Neural crest cell (in vitro differentiated cells): ENCODE measurements at places on chromosomes 2 and 18. TPM values are rescaled to one million over a fixed set of nuclear protein-coding genes. Genes with fewer than 3 reads are reported as not detected.

- H3K36me3 ChIP-seq = no peaks in the 10 kb centered on the region
- peaks cover 11% of the 10 kb centered on the region for H3K4me1 ChIP-seq
- no peak overlapping the region for H3K27ac ChIP-seq
Observed at GRCh38 chr18:36572135-36572856, 256.5 kb downstream of the TPGS2 start.

DNA sequence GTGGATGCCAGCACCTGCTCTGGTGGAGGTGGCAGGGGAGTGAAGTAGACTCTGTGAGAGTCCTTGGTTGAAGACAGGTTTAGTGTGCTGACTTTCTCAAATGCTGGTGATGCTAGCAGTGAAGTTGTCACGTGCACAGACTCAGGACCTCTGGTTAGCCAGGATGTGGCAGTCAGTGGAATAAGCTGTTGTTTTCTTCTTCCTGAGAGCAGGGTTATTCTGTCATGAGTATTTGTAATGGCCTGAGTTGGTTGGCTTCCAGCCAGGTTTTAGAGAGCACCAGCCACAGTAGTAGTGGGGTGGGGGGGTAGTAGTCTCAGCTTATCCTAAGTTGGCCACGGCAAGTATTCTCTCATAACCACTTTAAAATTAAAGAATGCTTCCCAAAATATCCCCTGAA, 238.5 kb upstream of the FBXO11 start:
- no peak overlapping the region for H3K4me3 ChIP-seq
- H3K27ac ChIP-seq = peak overlapping the region; percentile 54
- H3K36me3 ChIP-seq = no peaks in the 10 kb centered on the region
- H3K27me3 ChIP-seq = no peaks in the 10 kb centered on the region

DNA sequence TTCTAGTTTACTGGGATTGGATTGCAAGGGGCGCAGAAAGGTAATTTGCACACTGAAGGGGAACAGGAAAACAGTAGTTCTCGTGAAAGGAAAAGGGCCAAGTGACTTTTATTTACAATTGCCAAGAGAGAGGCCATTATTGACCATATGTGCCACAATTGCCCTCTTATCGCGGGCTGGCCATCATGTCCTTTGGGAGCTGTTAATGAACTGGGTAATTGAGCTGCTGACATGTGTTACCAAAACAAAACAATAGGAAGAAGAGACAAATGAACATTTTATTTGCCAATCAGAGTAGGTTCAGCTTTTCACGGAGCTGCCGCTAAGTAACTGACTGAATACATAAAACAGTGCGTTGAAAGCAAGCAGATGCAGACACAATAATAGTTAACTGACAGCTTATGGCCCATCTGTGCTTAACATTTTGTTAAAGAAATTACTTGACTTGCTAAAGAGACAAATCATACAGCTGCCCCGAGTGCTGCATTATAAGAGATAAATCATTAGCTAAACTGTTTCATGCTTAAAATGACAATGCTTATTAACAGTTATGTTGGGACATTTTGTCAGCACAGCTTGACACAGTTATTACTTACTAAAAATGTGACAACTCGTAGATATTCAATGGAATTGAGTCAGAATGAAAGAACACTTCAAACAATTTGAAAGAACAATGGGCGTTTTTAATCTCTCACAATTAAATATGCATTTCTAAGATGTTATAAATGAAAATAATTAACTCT, 57.5 kb downstream of the PAX3 start:
- no peak for DNase-seq
- H3K4me1 ChIP-seq = peaks cover 61% of the 10 kb centered on the region
- H3K36me3 ChIP-seq = peaks cover 10% of the 10 kb centered on the region

- H3K27ac ChIP-seq = no peak overlapping the region
- H3K36me3 ChIP-seq = no peaks in the 10 kb centered on the region
Observed at GRCh38 chr2:215615803-215616174, 179.9 kb upstream of the FN1 start.

DNA sequence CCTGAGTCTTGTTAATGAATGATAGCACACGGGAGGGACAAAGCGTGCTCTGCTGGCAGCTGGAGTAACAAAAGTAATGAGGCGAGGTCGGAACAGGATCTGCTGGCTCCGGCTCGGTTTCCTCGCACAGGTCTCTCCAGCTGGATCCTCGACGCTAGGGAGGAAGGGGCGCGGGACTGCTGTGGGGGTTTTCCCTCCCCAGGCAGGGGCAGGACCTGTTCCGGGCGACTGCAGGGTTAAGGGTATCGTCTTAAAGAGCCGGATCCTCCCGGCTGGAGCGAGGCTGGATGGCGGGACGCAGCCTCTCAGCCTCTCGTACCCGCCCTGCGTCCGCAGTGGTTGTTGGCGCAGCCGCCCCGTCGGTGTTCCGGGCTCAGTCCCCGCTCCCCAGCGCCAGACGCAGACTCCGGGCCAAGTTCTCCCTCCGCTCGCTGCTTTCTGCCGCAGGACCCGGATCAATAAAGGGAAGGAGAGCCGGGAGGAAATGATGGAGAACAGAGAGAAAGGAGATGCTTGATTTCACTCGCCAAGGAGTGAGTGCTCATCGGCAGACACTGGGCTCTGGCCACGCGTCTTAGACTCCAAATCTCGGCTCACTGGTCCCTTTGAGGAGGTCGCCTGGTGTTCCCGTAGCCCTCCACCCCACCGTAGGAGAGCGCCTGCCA, 1.1 kb upstream of the LIPG start:
- peak overlapping the region; percentile 98 for H3K27ac ChIP-seq
- peak overlapping the region; percentile 96 for H3K4me3 ChIP-seq
- no peaks in the 10 kb centered on the region for H3K36me3 ChIP-seq
- H3K27me3 ChIP-seq = peaks cover 23% of the 10 kb centered on the region

Gene SALL3
- total RNA-seq = 9.0 and 9.1 TPM in 2 replicates

Gene AMER3
- 1.3 and 1.4 TPM in 2 replicates for total RNA-seq

Gene CYTIP
- 0.35 TPM in 1 of 2 replicates, not detected in the other for total RNA-seq

Gene SERPINB5
- not detected in 2 replicates for total RNA-seq

Gene LIMS4
- 0.32 and 0.75 TPM in 2 replicates for total RNA-seq

Gene METTL5
- total RNA-seq = 55.1 and 55.7 TPM in 2 replicates

Gene HOXD13
- total RNA-seq = not detected in 2 replicates
